Activated CD4-positive, alpha-beta T cell treated with anti-CD3 and anti-CD28 coated beads, Interleukin-2, amount 10 ng/mL, durations not matched to agents 7 days and 5 days (primary cell): ENCODE measurements at places on chromosomes 7 and 10. TPM values are rescaled to one million over a fixed set of nuclear protein-coding genes. Genes with fewer than 3 reads are reported as not detected.
A peak's percentile ranks its signal among the peaks of the same experiment; 100 is the strongest.

- peaks cover 32% of the 10 kb centered on the region for H3K4me1 ChIP-seq
- no peak overlapping the region for H3K4me3 ChIP-seq
- peaks cover 2% of the 10 kb centered on the region for H3K36me3 ChIP-seq
- H3K27me3 ChIP-seq, result peaks cover 7% of the 10 kb centered on the region
- H3K27ac ChIP-seq, result no peak overlapping the region
Observed at GRCh38 chr10:89367529-89367928, 10.3 kb upstream of the IFIT1B start.

GRCh38 chr10:93225938-93226337 is 152.2 kb downstream of the CYP26A1 start:
- no peaks in the 10 kb centered on the region for H3K27me3 ChIP-seq
- no peak overlapping the region for H3K27ac ChIP-seq
- no peaks in the 10 kb centered on the region for H3K36me3 ChIP-seq
- no peak for DNase-seq
- no peak overlapping the region for H3K4me3 ChIP-seq
- H3K4me1 ChIP-seq, result no peaks in the 10 kb centered on the region

GRCh38 chr10:77909021-77909748 is 17.4 kb downstream of the DLG5 start:
- H3K27ac ChIP-seq, result no peak overlapping the region
- no peak overlapping the region for H3K4me3 ChIP-seq

GRCh38 chr10:4663162-4663992 is 162.6 kb upstream of the AKR1E2 start:
- H3K36me3 ChIP-seq, result no peaks in the 10 kb centered on the region
- peaks cover 22% of the 10 kb centered on the region for H3K27me3 ChIP-seq
- no peak overlapping the region for H3K4me3 ChIP-seq
- H3K27ac ChIP-seq, result no peak overlapping the region

GRCh38 chr10:130018265-130018664 is 54.2 kb upstream of the EBF3 start:
- H3K36me3 ChIP-seq, result no peaks in the 10 kb centered on the region
- H3K27me3 ChIP-seq, result peaks cover 3% of the 10 kb centered on the region
- H3K4me1 ChIP-seq, result peaks cover 18% of the 10 kb centered on the region
- peak; percentile 28 for DNase-seq
- no peak overlapping the region for H3K4me3 ChIP-seq
- H3K27ac ChIP-seq, result no peak overlapping the region

- H3K36me3 ChIP-seq, result no peaks in the 10 kb centered on the region
- peaks cover 6% of the 10 kb centered on the region for H3K4me1 ChIP-seq
- no peak for DNase-seq
- no peak overlapping the region for H3K4me3 ChIP-seq
- H3K27me3 ChIP-seq, result peaks cover 8% of the 10 kb centered on the region
- no peak overlapping the region for H3K27ac ChIP-seq
Observed at GRCh38 chr10:114925587-114926586, 12.1 kb upstream of the TRUB1 start.

DNA sequence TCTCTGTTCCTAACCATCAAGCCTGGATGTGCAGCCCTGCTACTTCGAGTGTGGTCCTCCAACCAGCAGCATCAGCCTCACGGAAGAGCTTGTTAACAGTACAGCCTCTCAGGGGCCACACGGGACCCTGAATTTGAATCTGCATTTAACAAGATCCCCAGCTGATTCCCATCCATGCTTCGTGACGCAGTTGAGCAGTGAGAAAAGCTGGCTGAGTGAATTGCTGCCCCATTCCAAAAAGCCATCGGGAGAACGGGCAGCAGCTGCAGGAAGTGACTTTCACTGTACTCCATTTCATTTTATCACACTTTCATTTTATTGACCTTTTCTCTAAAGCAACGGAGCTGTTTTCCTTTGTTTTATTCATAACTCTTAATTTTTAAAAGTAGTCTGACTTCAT is 22.5 kb downstream of the FAM171A1 start:
- no peaks in the 10 kb centered on the region for H3K36me3 ChIP-seq
- no peaks in the 10 kb centered on the region for H3K4me1 ChIP-seq
- H3K27me3 ChIP-seq, result peaks cover 2% of the 10 kb centered on the region
- H3K4me3 ChIP-seq, result no peak overlapping the region
- H3K27ac ChIP-seq, result no peak overlapping the region
- DNase-seq, result no peak

DNA sequence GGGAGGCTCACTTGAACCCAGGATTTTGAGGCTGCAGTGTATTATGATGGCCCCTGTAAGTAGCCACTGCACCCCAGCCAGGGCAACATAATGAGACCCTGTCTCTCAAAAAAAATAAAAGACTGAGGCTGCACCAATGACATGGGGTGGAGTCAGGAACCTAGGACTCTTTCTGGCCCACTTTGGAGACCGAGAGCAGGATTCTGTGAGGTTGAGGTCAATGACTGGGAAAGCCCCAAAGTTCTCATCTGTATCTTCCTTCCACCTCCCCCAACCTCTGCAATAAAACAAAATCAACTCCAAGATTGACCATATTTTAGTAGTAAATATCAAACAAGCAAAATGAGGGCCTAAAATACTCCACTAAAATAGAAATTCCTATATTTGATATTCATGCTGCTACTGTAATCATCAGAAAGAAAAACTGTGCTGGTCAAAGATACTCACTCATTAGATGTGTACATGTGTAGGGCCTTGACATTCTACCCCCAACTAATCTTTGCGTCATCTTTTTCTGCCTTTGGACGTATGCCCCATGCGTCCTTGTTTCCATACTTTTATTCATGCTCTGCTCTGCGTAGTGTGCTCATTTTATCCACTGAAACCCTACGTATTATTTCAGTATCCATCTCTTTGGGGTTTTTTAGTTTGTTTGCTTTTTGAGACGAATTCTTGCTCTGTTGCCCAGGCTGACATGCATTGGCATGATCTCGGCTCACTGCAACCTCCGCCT is 23.8 kb downstream of the WBP1L start:
- peaks cover 34% of the 10 kb centered on the region for H3K4me1 ChIP-seq
- H3K27ac ChIP-seq, result no peak overlapping the region
- no peaks in the 10 kb centered on the region for H3K27me3 ChIP-seq
- H3K36me3 ChIP-seq, result peaks cover 31% of the 10 kb centered on the region

GRCh38 chr10:66837990-66838389 is 87.8 kb upstream of the LRRTM3 start:
- no peaks in the 10 kb centered on the region for H3K4me1 ChIP-seq
- H3K36me3 ChIP-seq, result no peaks in the 10 kb centered on the region
- H3K4me3 ChIP-seq, result no peak overlapping the region
- no peaks in the 10 kb centered on the region for H3K27me3 ChIP-seq

DNA sequence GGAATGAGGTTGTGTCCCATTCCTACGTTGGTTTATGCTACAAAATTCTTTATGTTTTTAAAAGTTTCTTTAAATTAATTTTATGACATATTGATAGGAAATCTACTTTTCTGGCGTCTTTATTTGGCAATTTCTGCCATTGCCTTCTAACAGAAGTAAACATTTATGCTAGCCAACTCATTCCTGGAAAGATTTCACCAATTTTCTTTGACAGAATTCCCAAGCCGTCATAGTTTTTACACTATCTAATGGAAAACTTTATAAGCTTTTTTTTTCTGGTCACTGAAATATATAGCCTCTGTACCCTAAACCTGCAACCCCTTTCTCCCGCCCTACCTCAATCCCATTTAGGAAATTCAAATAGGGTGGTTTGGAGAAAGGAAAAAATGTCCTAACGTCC is 6.1 kb upstream of the TCAF1 start:
- H3K27ac ChIP-seq, result no peak overlapping the region
- H3K27me3 ChIP-seq, result peaks cover 7% of the 10 kb centered on the region
- no peak for DNase-seq
- no peak overlapping the region for H3K4me3 ChIP-seq
- H3K36me3 ChIP-seq, result no peaks in the 10 kb centered on the region

GRCh38 chr7:101170617-101171441 is 5.5 kb upstream of the VGF start:
- DNase-seq, result peak; percentile 31
- peaks cover 87% of the 10 kb centered on the region for H3K27me3 ChIP-seq
- H3K27ac ChIP-seq, result peak overlapping the region; percentile 66
- H3K4me3 ChIP-seq, result peak overlapping the region; percentile 37

Gene CHST3
- 0.02 TPM for total RNA-seq

Gene EIF5AL1
- total RNA-seq, result 0.06 TPM

Gene NPFFR1
- total RNA-seq, result not detected

Gene ASCC1
- total RNA-seq, result 35.6 TPM

Gene HDAC9
- total RNA-seq, result 0.22 TPM
